ENCODE measurements at places on chromosomes 4 and X.

DNA sequence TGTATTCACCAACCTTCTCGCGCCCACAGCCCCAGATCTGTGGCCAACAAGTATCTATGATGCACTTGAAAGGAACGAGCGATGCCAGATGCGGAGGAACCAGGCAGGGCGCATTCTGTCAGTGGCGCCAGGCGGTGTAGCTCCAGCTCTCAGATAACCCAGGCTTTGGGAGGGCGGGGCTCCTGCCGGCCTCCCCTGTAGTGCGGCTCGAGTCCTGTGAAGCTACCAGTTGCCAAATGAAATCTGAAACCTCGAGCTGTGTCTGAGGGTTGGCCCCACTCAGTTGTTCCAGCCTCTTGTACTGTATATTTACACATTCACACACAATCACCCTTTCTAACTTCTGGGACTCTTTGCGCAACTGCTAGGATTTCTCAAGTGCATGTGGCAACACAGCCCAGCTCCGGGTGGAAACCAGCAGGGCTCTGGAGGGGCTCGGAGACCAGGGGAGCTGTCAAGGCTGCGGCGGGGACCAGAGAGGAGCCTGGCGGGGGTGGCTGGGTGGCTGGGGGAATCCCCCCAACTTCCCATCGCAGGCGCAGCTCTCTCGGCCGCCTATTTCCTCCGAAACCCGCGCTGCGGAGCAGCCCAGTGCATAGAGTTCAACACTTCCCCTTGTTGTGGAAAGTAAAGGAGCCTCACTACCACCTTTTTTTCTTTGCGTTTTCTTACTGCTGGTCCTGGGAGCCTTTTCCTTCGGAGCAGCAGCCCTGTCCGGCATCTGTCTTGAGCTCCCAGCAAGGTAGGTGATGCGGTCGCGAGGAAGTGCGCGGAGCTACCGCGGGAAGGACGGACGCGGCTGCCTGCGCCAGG lies at the start of gene ARHGAP24:
TSS of gene ARHGAP24 (plus strand) at position 333 of the 813 bp plus-strand sequence.
- DNase-seq: peak; percentile 82

- no peak for DNase-seq
Measured at GRCh38 chr4:129232589-129233337, 136.8 kb downstream of the C4orf33 start.

- no peak for DNase-seq
Measured at GRCh38 chr4:70787496-70787895, 52.2 kb downstream of the GRSF1 start.

DNA sequence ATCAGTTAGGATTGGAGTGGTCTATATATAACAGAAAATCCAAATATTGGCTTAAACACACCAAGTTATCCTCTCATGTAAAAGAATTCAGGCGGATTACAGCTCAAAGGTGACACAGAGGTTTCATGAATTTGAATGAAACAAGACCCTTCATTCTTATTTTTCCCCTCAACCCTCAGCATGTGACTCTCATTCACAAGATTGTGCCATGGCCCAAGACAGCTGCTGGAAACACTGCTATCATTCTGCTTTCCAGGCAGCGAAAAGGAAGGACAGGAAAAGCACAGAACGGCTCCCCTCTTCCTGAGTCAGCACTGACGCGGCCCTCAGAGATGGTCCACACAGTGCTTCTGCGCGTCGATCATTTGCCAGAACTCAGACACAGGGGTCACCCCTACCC lies 891.0 kb upstream of the FRG1 start:
- DNase-seq: no peak

GRCh38 chrX:19593690-19594089 lies 78.4 kb upstream of the MAP3K15 start:
- DNase-seq: no peak

DNA sequence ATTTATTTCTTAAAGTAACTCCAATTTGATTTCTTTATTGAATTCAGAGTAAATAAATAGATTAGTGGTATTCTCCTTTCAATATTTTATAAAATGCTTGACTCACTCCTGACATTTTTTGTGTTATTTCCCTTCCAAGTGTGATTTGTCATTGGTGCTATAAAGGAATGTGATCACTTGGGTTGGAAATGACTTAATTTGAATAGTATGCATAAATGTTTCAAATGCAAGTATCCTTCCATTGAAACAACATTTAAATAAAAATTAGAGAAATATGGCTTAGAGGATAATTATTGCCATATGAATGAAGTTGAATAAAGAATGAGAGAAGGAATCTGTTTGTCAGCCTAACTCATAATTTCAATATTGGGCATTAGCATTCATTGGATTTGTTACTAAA lies 182.7 kb downstream of the PABPC4L start:
- no peak for DNase-seq

DNA sequence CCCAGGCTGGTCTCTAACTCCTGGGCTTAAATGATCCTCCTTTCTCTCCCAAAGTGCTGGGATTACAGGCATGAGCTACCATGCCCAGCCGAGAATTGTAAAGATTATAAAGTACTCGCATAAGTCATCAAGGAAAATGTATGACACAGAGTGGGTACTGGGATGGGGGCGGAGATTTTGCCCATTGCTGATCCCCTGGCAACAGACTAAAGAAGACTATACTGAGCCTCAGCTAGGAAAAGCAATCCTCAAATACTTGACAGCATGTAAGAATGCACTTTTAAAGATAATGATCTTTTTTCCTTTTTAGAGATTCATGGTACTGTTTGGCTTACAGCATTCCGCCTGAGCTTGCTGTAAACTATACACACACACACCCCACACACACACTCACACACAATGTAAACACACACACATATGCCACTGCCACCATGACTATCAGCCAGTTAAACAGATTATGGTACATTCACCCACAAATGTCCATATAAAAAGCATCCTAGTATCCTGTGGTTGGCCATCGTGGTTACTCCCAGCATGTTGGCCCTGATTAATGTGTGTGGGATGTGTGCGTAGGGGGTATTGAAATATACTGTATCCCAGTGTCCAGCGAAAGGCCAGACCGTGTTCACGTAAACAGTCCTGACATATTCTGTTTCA lies 113.0 kb downstream of the AMELX start:
- no peak for DNase-seq

DNA sequence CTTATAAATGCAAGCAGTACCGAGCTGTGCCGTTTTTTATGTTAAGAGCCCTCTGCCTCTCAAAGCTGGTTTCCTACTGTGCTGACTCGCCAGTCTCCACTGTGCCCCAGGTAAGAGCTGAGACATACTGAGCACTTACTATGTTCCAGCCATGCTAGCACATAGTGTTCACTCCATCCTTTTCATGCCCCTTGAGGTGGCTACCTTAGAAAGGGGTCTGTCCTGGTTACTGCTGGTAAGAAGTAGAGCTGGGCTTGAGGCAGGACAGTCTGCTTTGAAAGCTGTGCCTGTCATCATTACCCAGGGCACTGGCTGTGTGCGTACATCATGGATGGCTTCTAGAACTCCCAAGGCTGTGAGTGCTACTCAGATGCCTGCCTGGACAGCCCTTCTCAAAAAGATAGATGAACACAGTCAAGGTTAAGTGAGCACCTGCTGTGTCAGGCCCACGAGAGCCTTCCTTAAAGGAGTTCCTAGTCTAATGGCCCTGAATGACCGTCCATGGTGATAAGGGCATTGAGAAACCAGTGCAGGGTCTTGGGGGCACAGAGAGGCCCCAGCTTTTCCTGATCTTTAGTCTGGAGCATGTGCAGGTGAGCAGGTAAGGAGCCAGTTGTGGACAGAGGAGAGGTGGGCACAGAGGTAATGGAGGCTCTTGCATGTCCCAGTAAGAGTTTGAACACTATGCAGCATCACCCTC lies 1.6 kb downstream of the STK32B start:
- no peak for DNase-seq

DNA sequence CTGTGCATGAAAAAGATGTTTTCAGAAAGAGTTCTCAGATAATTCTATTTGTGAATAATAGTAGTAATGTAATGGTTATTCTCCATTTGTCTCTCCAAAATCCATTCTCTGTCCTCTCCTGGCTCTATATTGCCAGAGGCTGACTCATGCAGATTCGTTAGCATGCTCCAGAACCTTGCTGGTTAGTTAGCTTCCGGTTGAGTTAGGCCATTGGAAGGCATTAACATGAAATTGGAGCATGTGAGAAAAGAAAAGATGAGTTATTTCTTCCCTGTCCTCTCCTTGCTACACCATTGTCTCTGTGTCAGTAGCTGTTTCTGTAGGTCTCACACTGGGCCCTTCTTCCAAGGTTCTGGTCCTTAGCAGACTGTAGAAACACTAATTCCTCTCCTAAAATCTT lies 23.5 kb upstream of the PRDM8 start:
- DNase-seq: no peak

DNA sequence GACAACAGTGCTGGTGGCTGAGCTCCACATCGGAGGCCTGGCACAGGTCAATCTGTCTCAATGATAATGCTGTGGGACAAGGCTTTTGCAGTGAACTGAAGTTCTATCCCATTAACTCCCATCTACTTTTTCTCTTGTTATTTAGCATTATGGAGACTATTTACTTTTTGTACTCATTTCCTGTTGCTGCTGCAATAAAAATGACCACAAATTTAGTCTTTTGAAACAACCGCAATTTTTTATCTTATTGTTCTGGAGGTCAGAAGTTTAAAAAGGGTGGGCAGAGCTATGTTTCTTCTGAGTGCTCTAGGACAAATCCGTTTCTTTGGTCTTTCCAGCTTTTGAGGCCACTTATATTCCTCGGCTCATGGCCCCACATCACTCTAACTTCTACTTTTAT lies 111.0 kb upstream of the PITX2 start:
- DNase-seq: no peak

- peak; percentile 90 for DNase-seq
Measured at GRCh38 chrX:84501798-84502628, at the start of gene HDX. HDX (minus strand) TSS chrX:84502453; CDS start chrX:84475397, 27,056 bp downstream.

DNA sequence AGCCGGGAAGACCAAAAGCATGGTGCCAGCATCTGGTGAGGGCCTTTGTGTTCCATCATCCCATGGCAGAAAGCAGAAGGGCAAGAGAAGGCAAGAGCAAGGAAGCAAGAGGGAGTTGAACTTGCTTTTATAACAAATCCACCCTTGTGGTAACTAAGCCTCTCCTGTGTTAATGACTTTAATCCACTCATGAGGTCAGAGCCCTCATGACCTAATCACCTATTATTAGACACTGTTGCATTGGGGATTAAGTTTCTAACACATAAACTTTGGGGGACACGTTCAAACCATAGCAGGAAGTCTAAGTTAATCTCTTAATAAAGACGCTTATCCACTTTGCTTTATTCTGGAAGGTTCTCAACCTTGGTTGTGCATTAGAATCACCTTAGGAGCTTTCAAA lies 12.5 kb upstream of the PCYT1B start:
- DNase-seq: no peak

DNA sequence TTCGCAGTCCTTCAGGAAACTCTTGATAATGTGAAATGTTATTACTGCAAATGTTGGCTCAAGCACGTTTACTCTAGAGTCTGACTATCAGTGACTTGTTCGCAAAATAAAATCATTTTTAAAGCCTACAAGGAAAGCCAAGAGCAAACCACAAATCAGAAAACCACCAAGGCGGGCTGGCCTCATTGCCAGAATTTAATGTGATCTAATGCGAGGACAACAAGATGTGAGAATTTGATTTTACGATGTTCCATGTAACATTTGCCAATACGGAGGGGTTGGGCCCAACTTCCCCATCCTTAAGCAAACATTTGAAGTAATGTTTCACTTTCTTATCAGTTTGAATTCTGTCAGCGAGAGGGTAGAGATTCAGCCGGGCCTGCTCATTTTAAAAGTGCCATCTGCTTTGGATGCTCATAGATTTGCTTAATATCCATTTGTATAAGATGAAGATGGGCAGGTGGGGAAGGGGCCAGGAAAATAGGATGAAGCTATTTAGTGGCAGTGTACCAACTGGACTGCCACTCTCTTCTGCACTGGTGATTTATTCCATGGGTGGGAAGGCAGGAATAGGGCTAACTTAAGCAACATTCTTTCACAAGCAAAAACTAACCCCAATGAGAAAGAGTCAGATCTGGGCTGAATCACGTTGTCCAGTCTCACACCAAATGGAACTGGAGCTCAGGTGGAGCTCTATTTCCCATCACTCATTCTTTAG lies 225.3 kb downstream of the ANAPC10 start:
- no peak for DNase-seq

DNA sequence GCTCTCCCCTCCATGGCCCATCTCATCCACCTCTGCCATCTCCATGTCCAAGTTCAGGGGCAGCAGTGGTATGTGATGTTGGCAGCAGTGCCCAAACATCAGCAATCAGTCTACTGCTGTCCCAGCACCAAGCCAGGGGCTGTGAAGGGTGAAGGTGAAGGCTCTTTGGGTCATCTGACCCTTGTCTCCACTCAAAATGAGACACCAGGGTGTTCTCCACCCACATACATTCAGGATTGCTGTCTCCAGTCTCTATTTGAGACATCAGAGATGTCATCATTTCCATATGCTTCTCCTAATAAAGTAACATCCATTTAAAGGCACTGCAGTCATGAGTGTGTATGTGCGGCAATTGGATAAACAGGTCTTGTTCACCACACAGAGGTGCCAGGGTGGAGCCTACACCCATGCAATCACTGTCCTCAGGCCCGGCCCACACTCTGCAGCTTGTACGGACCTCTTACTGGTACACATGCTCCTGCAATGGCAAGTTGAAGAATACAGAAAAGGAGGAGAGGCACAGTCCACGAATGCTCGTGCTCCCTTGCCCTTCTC lies 22.2 kb downstream of the MAML3 start:
- no peak for DNase-seq

- no peak for DNase-seq
Measured at GRCh38 chr4:71944956-71945355, 86.8 kb upstream of the NPFFR2 start.

DNA sequence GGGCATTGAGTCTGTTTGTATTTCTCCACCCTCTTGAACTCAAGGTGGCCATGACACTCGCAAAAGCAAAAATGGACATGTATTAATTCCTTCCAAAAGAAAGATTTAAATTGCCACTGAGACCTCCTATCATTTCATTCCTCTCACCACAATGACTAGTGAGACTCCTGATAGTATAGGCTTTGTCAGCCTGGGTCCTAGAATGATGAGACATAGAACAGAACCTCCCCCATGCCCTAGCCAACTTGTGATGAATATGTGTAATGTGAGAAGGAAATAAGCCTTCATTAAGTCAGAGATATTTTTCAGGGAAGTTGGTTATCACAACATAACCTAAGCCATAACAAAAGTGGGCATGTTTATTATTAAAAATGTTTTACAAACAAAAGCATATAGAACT lies 62.5 kb downstream of the ASB9 start:
- DNase-seq: no peak

GRCh38 chrX:53073115-53073586 lies 9.0 kb upstream of the TSPYL2 start:
- DNase-seq: no peak

- no peak for DNase-seq
Measured at GRCh38 chr4:6204871-6205566, 4.7 kb upstream of the JAKMIP1 start.

GRCh38 chrX:55908661-55909212 lies 191.2 kb downstream of the RRAGB start:
- peak; percentile 8 for DNase-seq
